HEK293T (cell line): ENCODE measurements at places on chromosomes 3 and 15.
A peak's percentile ranks its signal among the peaks of the same experiment; 100 is the strongest.

GRCh38 chr3:133943639-133944141 lies 48.0 kb upstream of the RAB6B start:
- DNase-seq, result no peak

DNA sequence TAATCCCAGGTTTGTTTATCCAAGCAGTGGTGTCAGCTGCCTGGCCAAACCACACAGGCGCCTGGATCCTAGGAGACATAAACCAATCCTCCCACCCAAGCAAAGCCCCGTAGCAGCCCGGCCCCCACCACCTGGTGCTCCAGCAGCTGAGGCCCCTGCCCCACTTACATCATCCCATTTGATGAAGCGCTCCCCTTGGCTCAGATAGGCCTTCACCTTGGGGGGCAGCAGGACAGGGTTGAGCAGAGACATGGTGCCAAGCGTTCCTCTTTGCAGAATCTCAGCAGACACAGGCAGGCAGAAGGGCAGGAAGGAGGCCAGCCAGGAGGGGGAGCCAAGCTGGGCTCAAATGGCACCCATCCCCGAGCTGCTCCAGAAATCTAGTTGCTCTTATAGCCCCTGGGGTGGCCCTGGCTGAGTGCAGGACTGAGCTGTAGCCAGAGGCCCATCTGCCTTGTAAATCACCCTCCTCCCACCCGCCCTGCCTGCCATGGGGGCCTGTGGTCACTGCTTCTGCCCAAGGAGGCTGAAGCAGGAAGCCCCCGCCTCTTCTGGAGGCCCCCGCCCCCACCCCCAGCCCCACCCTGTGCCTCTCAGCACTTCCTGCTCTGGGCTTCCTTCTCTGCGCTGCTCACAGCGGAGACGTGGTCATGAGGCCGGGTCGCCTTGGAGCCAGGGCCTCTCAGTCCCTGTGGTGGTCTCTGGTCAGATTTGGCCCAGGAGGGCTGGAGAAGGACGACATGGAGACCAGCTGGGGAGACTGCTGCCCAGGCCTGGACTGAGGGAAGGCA lies at the start of gene PLCB2:
PLCB2 (minus strand) TSS at position 515 of the 791 bp plus-strand sequence; CDS start at position 252, 263 bp downstream.
- no peak for DNase-seq

- DNase-seq, result no peak
Measured at GRCh38 chr15:68500363-68501258, 68.6 kb upstream of the ITGA11 start.

- DNase-seq, result no peak
Measured at GRCh38 chr3:128835096-128835495, 44.3 kb upstream of the ACAD9 start.

GRCh38 chr3:159798951-159799350 lies 189.7 kb upstream of the IL12A start:
- DNase-seq, result no peak

DNA sequence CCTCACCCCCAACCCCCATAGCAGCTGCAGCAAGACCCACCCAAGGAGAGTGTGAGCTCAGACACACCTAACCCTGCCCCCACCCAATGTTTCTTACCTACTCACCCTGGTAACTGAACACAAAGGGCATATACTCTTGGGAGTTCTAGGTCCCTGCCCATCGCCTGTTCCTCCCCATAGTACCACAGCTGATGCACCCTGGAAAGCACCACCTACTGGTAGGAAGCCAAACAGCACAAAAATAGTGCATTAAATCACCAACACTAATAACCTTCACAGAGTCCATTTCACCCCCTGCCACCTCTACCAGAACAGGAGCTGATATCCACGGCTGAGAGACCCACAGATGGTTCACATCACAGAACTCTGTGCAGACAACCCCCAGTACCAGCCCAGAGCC lies 245.2 kb downstream of the EFHB start:
- peak; percentile 7 for DNase-seq

- no peak for DNase-seq
Measured at GRCh38 chr3:13700362-13700761, 151.4 kb downstream of the FBLN2 start.

DNA sequence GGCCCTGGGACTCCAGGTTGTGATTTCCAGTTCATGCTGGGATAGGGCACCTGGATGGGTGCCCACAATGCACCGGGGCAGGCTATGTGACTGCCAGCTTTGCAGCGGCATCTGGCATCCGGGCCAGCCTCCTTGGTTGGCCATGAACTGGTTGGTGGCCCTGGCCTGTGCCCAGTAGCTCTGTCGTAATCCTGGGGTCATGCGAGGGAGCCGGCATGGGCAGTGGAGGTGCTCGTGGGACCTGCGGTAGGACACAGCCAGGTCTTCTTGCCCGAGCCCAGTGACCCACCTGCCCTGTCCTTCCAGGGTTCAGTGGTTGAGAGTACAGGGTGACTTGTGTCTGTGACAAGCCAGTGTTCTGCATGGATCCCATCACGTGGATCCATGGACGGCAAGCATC lies 237.9 kb downstream of the SNRPN start:
- DNase-seq, result no peak

- no peak for DNase-seq
Measured at GRCh38 chr3:166957121-166957520, 423.0 kb downstream of the ZBBX start.

- no peak for DNase-seq
Measured at GRCh38 chr15:47954196-47954595, 166.6 kb upstream of the SLC24A5 start.

DNA sequence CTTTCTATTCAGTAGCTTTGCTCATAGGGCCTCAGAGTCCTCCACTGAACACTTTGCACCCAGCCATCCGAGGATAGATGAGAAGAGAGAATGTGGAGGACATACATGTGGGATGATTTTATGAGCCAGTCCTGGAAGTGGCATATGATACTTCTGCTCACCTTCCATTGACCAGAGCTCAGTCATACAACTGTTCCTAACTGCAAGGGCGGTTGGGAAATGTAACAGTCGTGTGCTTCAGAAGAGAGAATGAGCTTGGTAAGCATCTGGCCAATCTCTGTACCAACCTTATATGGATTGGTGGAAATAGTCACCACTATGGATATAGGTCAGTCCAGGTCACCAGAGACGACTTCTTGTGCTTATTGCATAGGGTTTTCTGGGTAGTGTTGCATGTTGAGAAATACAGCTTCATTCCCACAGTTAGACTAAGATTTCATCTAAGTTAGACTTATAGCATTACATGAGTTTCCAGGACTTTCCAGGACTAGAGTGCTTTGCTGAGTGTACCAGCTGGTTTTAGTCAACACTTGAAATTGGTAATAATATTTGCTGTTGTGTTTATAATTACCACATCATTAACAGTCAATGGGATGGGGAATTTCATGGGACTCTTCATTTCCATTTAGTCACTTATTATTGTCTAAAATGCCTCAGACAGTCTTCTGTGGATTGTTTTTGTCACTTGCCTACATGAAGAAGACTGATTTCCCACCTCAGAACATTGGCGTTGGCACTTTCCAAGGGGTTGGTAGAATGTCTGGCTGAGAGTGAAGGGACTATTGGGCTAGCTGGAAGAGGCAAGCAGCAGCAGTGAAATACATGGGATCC lies 214.5 kb upstream of the ROPN1 start:
- no peak for DNase-seq

DNA sequence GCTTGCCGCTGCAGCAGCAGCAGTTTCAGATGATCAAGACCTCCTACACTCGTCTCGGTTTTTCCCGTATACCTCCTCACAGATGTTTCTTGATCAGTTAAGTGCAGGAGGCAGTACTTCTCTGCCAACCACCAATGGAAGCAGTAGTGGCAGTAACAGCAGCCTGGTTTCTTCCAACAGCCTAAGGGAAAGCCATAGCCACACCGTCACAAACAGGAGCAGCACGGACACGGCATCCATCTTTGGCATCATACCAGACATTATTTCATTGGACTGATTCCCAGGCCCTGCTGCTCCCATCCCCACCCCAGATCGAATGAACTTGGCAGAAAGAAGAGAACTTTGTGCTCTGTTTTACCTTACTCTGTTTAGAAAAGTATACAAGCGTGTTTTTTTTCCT lies 17.6 kb downstream of the CALML4 start:
- no peak for DNase-seq

- DNase-seq, result no peak
Measured at GRCh38 chr3:23740517-23740965, 65.2 kb upstream of the UBE2E1 start.

- DNase-seq, result peak; percentile 43
Measured at GRCh38 chr3:171113716-171114115, 87.2 kb upstream of the SLC2A2 start.

- DNase-seq, result no peak
Measured at GRCh38 chr3:165503346-165503745, 307.2 kb upstream of the SLITRK3 start.

GRCh38 chr15:53976844-53977392 lies 1.3 kb upstream of the UNC13C start:
- peak; percentile 23 for DNase-seq

- DNase-seq, result no peak
Measured at GRCh38 chr15:66145726-66146182, 107.8 kb downstream of the MEGF11 start.

GRCh38 chr15:54571576-54571975 lies 593.3 kb downstream of the UNC13C start:
- DNase-seq, result no peak

GRCh38 chr3:184073621-184074020 lies 20.8 kb downstream of the HTR3C start:
- DNase-seq, result no peak

DNA sequence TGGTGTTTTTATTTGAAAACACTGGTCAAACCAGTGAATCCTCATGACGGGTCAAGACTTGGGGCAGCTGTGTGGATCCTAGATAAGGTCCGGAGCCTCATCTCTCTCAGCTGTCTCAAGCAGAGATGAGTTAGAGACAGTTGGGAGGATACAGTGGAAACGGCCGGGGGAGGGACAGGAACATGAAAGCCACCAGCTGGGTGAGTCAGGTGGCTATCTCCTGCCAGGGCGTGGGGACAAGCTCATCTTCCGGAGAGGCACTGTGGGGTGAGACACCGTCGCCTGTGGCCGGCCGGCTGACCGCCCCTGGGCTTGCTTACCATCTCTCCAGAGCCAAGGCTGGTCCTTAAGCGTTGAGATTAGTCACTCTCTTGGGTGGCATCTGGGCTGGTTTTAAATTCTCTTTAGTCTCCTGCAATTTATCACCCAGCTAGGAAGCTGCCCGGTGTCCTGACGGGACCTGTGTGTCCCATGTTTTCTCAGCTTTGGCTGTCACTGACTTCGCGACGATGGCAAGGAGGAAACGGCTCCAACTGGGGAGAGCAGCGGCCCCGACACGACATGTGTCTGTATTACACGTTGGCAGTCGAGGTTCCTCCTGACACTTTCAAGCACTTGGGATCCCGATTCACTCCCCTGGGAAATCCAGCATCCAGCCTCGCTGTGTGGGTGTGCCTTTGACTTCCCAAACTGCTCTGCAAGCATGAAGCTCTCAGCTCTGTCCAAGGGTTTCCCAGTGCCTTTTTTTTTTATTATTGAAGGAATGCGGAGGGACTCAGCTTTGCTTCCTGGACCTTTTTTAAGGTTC lies 7.5 kb downstream of the ST8SIA2 start:
- no peak for DNase-seq

GRCh38 chr3:129812589-129812988 lies 80.9 kb downstream of the TMCC1 start:
- no peak for DNase-seq

DNA sequence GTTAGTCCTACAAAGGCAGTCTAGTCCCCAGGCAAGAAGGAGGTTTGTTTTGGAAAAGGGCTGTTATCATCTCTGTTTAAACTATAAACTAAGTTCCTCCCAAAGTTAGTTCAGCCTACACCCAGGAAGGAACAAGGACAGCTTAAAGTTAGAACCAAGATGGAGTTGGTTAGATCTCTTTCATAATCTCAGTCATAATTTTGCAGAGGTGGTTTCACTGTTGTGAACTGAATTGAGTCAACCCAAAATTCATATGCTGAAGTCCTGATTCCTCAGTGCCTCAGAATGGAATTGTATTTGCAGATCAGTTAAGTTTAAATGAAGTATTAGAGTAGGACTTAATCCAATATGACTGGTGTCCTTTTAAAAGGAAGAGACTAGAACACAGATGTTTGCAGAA lies 101.0 kb upstream of the C3orf80 start:
- DNase-seq, result no peak

GRCh38 chr3:74288761-74289160 lies 325.7 kb downstream of the CNTN3 start:
- DNase-seq, result no peak

DNA sequence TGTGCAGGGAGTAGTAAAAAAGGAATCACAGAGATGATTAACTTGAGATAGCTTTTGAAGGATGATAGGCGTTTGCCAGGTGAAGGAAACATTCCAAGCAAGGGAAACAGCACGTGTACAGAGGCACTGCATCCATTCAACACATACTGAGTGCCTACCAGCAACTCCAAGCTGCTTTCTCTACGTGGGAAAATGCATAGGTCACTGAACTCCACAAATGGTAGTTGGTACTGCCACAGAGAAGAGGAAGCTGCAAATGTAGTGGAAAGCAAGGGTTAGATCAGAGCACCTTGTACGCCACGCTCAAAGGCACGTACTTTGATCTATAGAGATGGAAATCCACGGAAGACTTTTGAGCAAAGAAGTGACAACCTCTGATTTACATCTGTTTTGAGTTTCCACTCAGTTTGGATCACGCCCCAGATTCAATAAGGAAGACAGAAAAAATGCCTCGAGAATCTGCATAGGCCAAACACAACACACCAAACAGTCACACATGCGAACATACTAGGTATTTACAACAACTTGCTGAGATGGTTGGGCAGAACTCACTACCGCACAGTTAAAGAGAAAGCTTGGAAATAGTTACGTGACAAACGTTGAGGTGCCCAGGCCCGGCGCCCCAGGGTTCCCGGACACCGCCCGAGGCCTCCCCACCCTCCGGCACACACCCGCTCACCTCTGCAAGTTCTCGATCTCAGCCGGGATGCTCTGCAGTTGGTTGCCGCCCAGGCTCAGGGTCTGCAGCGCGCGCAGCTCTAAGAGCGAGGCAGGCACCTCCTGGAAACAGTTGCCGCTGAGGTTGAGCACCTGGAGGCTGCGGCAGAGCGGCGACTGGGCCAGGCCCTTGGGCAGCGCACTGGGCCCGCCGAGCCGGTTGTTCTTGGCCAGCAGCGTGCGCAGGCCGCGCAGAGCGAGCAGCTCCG lies 826 bp downstream of the LRRC58 start:
- peak; percentile 51 for DNase-seq

DNA sequence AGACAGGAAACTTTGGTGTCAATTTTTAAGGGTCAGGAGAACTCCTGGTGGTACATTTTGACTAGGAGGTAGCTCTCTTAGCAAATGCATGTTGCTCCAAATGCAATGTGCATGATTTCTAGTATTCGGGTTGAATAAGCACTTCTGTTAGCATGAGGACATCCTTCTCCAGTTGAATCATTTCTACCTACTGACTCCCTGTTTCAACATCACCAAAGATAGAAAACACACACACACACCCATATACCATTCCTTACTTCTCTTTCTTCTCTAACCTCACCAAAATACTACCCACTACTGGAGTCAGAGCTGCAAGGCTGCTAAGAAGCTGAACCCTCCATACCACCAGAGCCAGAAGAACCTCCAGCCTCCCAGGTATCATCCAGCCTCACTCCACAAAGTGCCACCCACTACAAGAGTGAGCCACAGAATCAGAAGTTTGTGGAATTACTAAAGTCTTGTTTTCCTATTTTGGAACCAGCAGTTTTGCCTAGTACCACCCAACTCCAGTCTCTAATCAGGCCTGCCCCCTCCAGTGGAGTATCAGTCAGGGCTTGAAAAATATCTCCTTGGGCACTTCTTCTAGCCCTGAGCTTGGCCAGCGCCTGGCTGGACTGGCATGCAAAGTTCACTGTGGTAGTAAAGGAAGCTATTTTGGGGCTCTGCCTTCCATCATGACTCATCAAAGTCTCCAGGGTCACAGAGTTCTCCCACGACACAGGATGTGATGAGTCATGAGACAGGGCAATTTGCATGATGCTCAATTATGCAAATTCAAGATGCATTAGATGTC lies 110.3 kb downstream of the CYP19A1 start:
- DNase-seq, result no peak
